ENCODE measurements at places on chromosomes 1 and 21. TPM values are rescaled to one million over a fixed set of nuclear protein-coding genes. Genes with fewer than 3 reads are reported as not detected.

Gene COL6A1
- 533 TPM for total RNA-seq

Gene MCOLN2
- total RNA-seq = not detected

Gene KIAA1614
- total RNA-seq = 10.2 TPM

Gene TNFSF18
- total RNA-seq = not detected

Gene WDTC1
- 36.0 TPM for total RNA-seq

Gene ZNF695
- total RNA-seq = 3.5 TPM

Gene EPS8L3
- not detected for total RNA-seq

Gene ERICH3
- total RNA-seq = not detected

Gene ATAD3A
- 21.3 TPM for total RNA-seq

Gene ZSWIM5
- total RNA-seq = 1.4 TPM

Gene ABCA4
- 2.2 TPM for total RNA-seq

Gene WDR77
- 25.7 TPM for total RNA-seq

- DNase-seq = no peak
These were observed 2.5 kb downstream of the KIF21B start for GRCh38 chr1:201020721-201021629.

- DNase-seq = peak; percentile 90
These were observed at the start of gene HUNK for GRCh38 chr21:31872452-31873274. Gene HUNK (plus strand): TSS chr21:31873020. CDS start chr21:31873675, 655 bp downstream.

DNA sequence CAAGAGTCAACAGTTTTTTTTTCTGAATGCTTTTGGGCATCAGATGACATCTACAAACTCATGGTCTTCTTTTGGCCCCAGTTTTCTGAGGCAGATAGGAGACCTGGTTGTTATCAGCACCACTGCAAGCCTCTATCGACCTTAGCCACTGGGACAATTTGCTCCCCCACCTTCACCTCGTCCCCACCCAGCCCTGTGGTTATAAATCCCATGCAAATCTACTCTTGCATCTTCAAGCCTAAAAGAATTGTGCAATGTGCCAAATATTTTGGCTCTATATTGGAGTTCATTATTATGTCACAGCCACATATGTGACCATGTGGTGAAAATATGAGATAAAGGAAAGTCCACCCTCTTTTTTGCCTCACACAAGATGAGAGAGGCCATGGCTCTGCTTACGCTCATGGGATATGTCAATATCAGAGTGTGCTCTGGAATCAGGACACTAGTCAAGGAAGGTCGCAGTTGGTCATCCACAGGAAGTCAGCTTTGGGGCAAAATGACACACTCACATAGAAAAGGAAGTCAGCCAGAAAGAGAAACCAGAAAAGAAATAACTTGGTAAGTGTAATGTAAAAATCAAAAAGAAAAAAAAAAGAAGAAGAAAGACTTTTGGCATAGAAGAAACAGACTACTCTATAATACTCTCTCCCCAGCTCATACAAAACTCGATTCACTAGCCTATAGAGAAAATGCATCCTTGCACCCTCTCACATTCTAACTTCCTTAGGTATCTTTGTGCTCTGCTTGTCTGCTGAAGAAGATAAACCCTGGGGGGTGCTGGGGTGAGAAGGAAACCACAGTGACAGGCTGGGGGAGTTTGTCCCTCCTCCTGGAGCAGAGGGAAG is 21.2 kb downstream of the SLC30A10 start:
- no peak for DNase-seq

GRCh38 chr1:157162345-157162744 is 24.1 kb upstream of the ETV3 start:
- peak; percentile 45 for DNase-seq

- peak; percentile 77 for DNase-seq
These were observed 6.2 kb upstream of the ZNF281 start for GRCh38 chr1:200415789-200416593.

GRCh38 chr1:84303314-84303830 is 1.9 kb downstream of the SAMD13 start:
- peak; percentile 52 for DNase-seq

GRCh38 chr21:21963911-21964310 is 965.7 kb downstream of the NCAM2 start:
- no peak for DNase-seq

DNA sequence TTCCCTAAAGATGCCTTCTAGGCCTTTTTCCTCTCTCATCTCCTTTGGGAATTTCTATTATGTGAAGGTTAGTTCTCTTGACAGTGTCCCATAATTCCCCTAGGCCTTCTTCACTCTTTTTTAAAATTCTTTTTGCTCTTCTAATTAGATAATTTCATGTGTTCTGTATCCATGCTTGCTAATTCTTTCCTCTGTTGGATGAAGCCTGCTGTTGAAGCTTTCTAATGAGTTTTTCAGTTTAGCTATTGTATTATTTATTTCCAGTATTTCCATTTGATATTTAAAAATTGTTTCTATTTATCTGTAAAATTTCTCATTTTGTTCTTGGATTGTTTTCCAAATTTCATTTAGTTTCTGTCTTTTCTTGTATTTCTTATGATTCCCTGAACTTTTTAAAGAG is 28.5 kb upstream of the FAM163A start:
- no peak for DNase-seq

GRCh38 chr1:36144413-36144812 is 4.9 kb downstream of the TRAPPC3 start:
- DNase-seq = no peak

GRCh38 chr1:113255038-113255719 is 135.1 kb upstream of the MAGI3 start:
- peak; percentile 24 for DNase-seq

GRCh38 chr1:94038511-94038910 is 82.4 kb downstream of the ABCA4 start:
- no peak for DNase-seq

DNA sequence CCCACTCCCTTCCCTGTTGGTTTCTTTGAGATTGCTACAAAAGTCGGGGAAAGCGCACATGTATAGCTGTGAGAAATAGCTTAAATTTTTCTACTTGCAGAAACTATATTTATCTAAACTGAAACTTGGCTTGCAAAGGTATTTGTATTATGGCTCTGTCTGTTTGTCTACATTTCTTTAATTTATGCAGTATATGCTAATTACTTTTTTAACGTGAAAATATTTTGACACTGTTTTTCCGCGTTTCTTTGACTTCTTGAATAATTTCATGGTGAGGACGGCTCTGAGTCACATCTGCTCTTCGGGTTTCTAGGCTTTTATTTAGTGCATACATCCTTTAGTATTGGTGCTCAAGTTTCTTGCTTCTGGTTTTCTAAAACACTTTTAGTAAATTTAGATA is 182.1 kb upstream of the ZRANB2 start:
- no peak for DNase-seq

GRCh38 chr1:5574641-5575040 is 417.6 kb downstream of the NPHP4 start:
- no peak for DNase-seq

GRCh38 chr21:22106720-22107410 is 1108.7 kb downstream of the NCAM2 start:
- no peak for DNase-seq

DNA sequence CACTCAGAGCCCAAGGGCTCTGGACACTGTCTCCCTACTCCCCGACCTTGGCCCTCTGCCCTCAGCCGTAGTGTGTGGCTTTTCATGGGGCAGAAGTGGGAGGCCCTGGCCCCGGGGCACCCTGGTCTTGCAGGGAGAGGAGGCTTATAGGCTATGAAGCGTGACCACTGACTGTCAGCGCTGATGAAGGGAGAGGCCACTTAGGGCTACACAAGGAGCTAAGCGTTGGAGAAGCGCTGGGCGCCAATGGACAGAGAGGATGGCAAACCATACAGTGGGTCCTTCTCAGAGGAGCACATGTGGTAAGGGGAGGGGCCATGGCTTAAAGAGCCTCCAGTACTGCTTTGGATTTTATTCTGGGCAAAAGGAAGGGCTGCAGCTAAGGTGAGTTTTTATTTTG is 7.9 kb downstream of the CRABP2 start:
- DNase-seq = no peak

DNA sequence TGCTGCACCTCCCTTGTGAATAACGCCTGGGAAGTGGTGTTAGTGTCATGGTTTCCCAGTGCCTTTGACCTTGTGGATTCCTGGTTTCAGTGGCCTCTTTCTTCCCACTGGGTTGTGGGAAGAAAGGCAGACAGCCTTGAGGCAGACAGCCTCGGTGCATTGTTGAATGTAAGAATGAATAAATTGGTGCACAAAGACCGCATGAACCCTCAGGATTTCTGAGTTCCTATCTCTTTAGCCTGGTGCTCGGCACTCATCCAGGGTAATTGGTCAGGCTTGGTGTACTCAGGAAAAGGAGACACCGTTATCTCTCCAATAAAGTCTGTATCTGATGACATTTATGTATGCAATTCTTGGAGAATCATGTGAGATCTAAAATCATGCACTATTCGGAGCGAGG is 5.1 kb downstream of the ZNF362 start:
- no peak for DNase-seq

DNA sequence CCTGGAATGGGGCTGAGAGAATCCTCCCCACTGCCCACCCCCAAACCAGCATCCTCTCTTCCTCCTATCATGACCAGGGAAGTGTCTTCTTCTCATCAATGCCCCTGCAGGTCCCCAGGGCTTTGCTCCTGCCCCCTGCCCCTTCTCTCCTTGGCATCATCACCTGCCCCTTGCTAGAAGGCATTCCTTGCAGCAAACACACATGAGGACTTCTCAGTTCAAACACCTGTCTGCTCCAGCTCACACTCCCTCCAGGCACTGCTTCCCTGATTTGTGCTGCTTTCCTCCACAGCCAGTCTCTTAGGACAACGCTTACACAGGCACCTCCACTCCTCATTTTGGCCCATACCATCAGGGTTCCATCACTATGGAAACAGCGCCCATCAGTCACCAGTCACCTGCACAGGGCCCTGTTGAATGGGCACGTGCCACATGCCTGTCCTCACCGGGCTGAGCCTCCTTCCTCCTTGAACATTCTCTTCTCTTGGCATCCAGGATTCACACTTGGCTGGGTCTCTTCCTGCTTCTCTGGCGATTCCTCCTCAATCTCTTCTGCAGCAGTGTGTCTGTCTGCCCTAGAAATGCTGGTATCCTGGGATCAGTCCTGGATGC is 81.9 kb upstream of the EDN2 start:
- DNase-seq = no peak

DNA sequence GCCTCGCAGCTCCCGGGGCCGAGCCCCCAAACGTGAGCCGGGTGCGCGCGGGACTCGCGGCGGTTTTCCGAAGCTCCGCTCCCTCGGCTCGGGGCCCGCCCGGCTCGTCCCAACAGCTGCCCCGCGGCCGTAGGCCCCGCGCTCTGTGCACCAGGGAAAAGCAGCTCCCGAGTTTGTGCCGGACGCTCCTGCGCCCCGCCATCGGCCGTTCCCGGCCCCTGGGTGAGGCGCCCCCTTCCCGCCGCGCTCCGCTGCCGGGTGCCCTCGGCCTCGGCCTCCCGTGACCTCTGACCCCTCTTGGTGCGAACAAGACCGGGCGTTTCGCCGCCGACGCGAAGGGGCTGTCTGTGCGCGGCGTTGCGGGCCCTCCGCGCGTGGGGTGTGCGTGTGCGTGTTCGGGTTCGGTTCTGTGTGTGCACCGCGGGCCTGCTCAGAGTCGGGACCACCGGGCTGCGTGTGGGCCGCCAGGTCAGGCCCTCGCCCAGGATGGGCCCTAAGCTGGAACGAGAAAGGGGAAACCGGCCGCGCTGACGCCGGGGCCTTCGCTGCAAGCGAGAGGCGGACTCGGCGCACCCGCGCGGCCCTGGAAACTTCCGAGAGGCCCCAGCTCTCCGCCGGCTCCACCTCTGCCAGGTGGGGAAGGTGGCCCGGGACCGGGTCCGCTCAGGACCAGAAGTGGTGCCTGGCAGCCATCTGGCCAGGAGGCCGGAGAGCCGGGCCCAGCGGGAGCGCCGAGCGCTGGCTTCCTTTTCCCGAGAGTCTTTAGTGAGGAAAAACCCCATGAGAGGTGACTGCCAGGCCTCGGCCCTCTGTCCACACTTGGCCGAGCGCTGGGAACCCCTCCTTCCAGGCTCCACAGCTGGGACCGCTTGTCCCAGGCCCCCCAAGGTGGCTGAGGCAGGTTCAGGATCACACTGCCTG is 1.9 kb downstream of the PRDM16 start:
- DNase-seq = no peak

GRCh38 chr21:14917762-14918161 is 147.0 kb downstream of the NRIP1 start:
- no peak for DNase-seq

DNA sequence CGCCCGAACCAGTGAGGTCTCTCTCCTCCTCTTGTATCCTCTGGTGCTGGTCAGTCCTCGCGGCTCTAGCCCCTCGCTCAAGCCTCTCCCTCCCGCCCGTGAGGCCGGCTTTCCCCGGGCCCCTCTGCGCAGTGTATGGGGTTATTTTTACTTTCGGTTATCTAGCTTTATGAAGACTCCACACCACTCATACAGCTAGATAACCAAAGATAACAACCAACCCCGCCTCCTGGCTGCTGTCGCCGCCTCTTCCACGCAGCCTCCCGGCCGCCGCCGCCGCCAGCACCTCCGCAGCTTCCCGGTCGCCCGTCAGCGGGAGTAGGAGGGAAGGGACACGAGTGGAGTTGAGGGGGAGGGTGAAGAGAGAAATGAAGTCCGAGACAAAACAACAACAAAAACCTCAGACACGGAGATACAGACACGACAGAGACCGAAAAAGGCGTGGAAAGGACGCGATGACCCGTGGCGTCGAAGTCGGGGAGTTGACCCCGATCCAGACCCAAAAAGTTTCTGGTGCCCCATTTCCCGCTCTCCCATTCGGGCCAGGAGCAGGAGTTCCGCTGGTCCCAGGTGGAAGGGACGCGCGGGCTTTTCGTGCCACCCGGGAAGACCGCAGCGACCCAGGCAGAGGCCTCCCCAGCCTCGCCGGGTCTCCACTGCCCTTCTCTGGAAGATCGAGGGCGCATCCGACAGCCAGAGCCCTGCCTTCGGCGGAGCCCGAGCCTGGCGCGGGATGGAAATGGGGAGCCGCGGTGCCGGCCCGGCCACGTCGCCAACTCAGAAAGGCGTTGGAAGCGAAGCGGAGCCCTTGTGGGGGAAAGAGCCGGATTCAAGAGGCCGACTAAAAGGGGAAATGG is 51.4 kb downstream of the RHBG start:
- DNase-seq = no peak

GRCh38 chr1:111943846-111944749 is 45.4 kb downstream of the KCND3 start:
- DNase-seq = peak; percentile 63

DNA sequence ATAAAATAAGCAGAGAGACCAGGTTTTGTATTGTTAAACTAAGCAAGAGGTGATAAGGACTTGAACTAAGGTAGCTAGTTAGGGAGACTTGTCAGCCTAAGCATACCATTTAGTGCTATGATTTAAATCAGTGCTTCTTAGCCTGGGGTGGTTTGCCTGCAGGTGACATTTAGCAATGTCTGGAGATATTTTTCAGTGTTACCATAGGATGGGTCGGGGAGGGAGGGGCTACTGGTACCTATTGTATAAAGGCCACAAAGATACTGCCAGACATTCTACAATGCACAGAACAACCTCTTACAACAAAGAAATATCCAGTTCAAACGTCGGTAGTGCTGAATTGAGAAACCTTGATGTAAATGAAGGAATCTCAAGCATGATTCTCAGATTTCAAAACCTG is 3.3 kb downstream of the ATP5PB start:
- DNase-seq = no peak

All from tongue (tissue), 3 donors.